ENCODE measurements at places on chromosomes 16 and 17. TPM values are rescaled to one million over a fixed set of nuclear protein-coding genes. Genes with fewer than 3 reads are reported as not detected.

GRCh38 chr17:43356999-43357398 lies 41.8 kb upstream of the ARL4D start:
- no peak overlapping the region for H3K4me3 ChIP-seq
- H3K27ac ChIP-seq = no peak overlapping the region
- H3K27me3 ChIP-seq = peaks cover 17% of the 10 kb centered on the region
- H3K36me3 ChIP-seq = no peaks in the 10 kb centered on the region
- DNase-seq = no peak

- H3K36me3 ChIP-seq = peaks cover 3% of the 10 kb centered on the region
- no peak for DNase-seq
- H3K4me3 ChIP-seq = no peak overlapping the region
- no peaks in the 10 kb centered on the region for H3K27me3 ChIP-seq
- no peaks in the 10 kb centered on the region for H3K4me1 ChIP-seq
- no peak overlapping the region for H3K27ac ChIP-seq
Measured at GRCh38 chr17:17172001-17172939, 33.9 kb downstream of the PLD6 start.

GRCh38 chr16:27373312-27373711 lies 28.7 kb upstream of the IL21R start:
- H3K27ac ChIP-seq = no peak overlapping the region
- H3K27me3 ChIP-seq = no peaks in the 10 kb centered on the region
- H3K36me3 ChIP-seq = no peaks in the 10 kb centered on the region

TP53TG3C gene
- not detected for total RNA-seq

PPP1R1B gene
- 10.7 TPM for total RNA-seq

DNA sequence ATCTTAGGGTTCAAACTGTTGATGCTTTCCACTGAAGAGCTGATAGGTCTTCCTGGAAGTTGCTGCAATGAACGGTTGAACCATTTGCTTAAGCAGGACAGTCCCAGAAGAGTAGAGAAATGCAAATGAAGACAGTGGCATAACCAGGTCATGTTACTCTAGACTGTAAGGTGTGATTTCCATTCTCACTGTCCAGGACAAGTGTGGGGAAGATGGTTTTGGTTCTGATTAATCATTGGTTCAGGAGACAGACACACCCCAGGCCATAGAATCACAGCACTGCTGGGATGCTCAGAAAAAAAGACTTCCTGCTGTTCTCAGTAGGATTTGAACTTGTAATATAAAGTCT lies 34.8 kb upstream of the XYLT2 start:
- peaks cover 6% of the 10 kb centered on the region for H3K4me1 ChIP-seq
- no peak overlapping the region for H3K4me3 ChIP-seq
- H3K36me3 ChIP-seq = no peaks in the 10 kb centered on the region
- DNase-seq = no peak

GRCh38 chr16:1965396-1966001 lies 873 bp upstream of the RPS2 start:
- peaks cover 6% of the 10 kb centered on the region for H3K4me1 ChIP-seq
- DNase-seq = no peak

KCTD19 gene
- 0.06 TPM for total RNA-seq

- H3K27ac ChIP-seq = no peak overlapping the region
- DNase-seq = no peak
- no peaks in the 10 kb centered on the region for H3K4me1 ChIP-seq
- H3K4me3 ChIP-seq = no peak overlapping the region
Measured at GRCh38 chr17:43151880-43152456, 19.0 kb upstream of the NBR1 start.

- H3K27ac ChIP-seq = no peak overlapping the region
- H3K27me3 ChIP-seq = no peaks in the 10 kb centered on the region
- DNase-seq = no peak
- H3K4me1 ChIP-seq = no peaks in the 10 kb centered on the region
- no peak overlapping the region for H3K4me3 ChIP-seq
Measured at GRCh38 chr17:15513058-15513791, 45.8 kb upstream of the CDRT4 start.

KRT13 gene
- total RNA-seq = not detected

GRCh38 chr17:49978501-49978900 lies 9.5 kb downstream of the DLX4 start:
- no peak overlapping the region for H3K4me3 ChIP-seq
- H3K27me3 ChIP-seq = peaks cover 36% of the 10 kb centered on the region
- no peak for DNase-seq
- H3K4me1 ChIP-seq = peaks cover 3% of the 10 kb centered on the region
- no peaks in the 10 kb centered on the region for H3K36me3 ChIP-seq
- H3K27ac ChIP-seq = no peak overlapping the region

ENPP7 gene
- not detected for total RNA-seq

GRCh38 chr16:88369447-88370008 lies 13.2 kb upstream of the ZNF469 start:
- H3K27ac ChIP-seq = no peak overlapping the region
- H3K27me3 ChIP-seq = no peaks in the 10 kb centered on the region
- DNase-seq = no peak
- 0 out of 2 replicates have a peak, but pooled peaks cover 2% of the 10 kb centered on the region for H3K4me1 ChIP-seq

ERBB2 gene
- total RNA-seq = 394 TPM

DNA sequence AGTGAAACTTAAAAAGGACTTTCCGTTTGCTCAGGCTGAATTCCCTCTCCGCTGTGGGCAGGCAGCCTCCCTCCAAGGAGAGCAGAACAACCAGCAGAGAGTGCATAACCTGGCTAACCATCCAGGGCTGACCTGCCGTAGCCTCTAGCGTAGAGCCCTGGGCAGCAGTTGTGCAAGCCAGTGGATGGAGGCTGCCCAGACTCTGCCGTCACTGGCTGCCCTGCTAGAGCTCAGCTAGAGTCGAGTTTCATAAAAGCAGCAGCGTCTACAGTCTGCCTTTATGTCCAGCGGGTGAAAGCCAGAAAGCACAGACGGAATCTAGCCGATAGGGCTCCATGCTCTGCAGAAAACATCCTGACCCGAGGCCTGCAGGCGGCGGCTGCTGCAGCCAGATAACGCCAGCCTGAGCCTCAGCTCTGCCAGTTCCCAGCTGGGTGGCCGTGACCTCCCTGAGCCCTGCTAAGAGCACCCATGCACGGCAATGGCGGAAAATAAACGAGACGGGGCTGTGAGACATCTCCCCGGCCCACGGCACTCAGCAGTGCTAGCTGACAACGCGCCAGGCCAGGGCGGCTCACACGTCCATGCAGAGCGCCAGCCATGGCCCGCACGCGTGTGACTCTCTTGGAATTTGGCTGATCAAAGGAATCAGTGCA lies 231.3 kb downstream of the ENGASE start:
- H3K36me3 ChIP-seq = no peaks in the 10 kb centered on the region
- no peak overlapping the region for H3K27ac ChIP-seq
- no peak for DNase-seq
- H3K27me3 ChIP-seq = no peaks in the 10 kb centered on the region
- no peak overlapping the region for H3K4me3 ChIP-seq

DNA sequence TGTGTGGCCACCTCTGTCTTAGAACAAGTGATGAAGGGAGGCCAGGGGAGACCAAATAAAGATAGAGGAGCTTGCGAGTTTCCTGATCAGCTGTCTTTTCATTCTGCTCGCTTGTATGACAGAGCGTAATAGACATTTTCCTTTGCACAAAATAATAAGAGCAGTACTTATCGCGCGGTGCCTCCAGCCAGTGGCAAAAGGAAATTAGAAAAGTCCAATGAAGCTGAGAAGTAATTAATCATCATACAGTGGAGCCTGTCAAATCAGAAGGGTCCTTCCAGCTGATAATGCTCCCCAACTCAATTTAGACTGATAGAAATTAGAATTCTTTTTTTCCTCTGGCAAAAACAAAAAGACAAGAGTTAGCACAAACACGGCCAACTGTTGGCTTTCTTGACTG lies 307.0 kb upstream of the IRX5 start:
- H3K4me3 ChIP-seq = no peak overlapping the region
- H3K27ac ChIP-seq = no peak overlapping the region
- no peaks in the 10 kb centered on the region for H3K4me1 ChIP-seq
- no peak for DNase-seq
- no peaks in the 10 kb centered on the region for H3K27me3 ChIP-seq
- H3K36me3 ChIP-seq = no peaks in the 10 kb centered on the region

- no peaks in the 10 kb centered on the region for H3K36me3 ChIP-seq
- no peak overlapping the region for H3K4me3 ChIP-seq
- no peaks in the 10 kb centered on the region for H3K4me1 ChIP-seq
- H3K27me3 ChIP-seq = no peaks in the 10 kb centered on the region
- no peak for DNase-seq
- H3K27ac ChIP-seq = no peak overlapping the region
Measured at GRCh38 chr17:32609085-32609484, 122.3 kb downstream of the CDK5R1 start.

DNA sequence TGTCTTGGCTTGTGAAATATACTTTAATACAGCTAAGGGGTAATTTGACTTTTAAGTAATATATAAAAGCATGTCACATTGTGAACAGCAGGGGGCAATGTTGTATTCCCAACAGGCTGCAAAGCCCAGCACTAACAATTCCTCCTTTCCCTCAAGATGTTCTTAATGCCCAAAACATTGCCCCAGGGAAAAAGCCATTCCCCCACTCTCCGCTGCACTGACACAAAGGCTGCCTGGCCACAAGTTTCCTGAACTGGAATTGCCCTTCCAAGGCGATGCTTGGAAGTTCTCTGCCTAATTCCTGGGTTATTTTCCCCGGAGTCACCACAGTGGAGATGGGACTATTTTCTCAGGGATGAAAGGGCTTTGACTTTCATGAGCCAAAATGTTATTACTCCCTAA lies 27.2 kb downstream of the CLEC16A start:
- H3K27ac ChIP-seq = no peak overlapping the region
- H3K4me1 ChIP-seq = peaks cover 2% of the 10 kb centered on the region
- no peaks in the 10 kb centered on the region for H3K36me3 ChIP-seq
- no peaks in the 10 kb centered on the region for H3K27me3 ChIP-seq
- no peak for DNase-seq
- H3K4me3 ChIP-seq = no peak overlapping the region

- no peaks in the 10 kb centered on the region for H3K36me3 ChIP-seq
- no peak for DNase-seq
- H3K27me3 ChIP-seq = no peaks in the 10 kb centered on the region
- H3K4me1 ChIP-seq = peaks cover 12% of the 10 kb centered on the region
Measured at GRCh38 chr16:74862743-74863244, 88.2 kb upstream of the FA2H start.

DNA sequence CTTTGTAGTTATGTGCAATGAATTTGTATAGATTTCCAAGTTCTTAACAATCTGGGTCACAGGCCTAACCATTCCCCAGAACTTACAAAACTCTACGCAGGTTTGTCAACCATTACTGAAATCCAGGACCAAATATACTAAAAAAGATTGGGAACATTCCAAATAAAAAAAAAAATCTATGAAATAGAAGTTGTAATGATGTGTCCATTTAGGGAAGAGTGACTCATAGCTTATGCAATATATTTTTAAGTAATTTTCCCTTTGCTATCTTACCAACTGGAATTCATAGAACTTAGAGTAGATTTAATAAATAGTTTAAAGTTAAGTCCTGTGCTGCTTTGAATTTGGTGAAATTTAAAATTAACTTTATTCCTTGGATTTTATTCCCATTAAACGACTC lies 393.2 kb downstream of the PMP22 start:
- H3K36me3 ChIP-seq = no peaks in the 10 kb centered on the region
- H3K27ac ChIP-seq = no peak overlapping the region
- no peak overlapping the region for H3K4me3 ChIP-seq
- DNase-seq = no peak
- no peaks in the 10 kb centered on the region for H3K4me1 ChIP-seq

C17orf78 gene
- total RNA-seq = not detected

GRCh38 chr17:31532081-31532480 lies 140.6 kb downstream of the RAB11FIP4 start:
- H3K4me3 ChIP-seq = no peak overlapping the region
- no peaks in the 10 kb centered on the region for H3K27me3 ChIP-seq
- H3K27ac ChIP-seq = no peak overlapping the region
- no peak for DNase-seq
- H3K36me3 ChIP-seq = peaks cover 16% of the 10 kb centered on the region
- peaks cover 4% of the 10 kb centered on the region for H3K4me1 ChIP-seq

GRCh38 chr16:75035410-75035968 lies 36.7 kb downstream of the ZNRF1 start:
- no peak overlapping the region for H3K27ac ChIP-seq
- no peaks in the 10 kb centered on the region for H3K4me1 ChIP-seq
- H3K27me3 ChIP-seq = no peaks in the 10 kb centered on the region
- H3K4me3 ChIP-seq = no peak overlapping the region

GRCh38 chr17:8793649-8794048 lies 5.5 kb downstream of the MFSD6L start:
- H3K27me3 ChIP-seq = no peaks in the 10 kb centered on the region
- no peaks in the 10 kb centered on the region for H3K36me3 ChIP-seq
- H3K27ac ChIP-seq = no peak overlapping the region
- H3K4me3 ChIP-seq = no peak overlapping the region
